ENCODE measurements at places on chromosomes 11 and 22.

- DNase-seq: no peak
Measured at GRCh38 chr11:134784568-134784967, 372.5 kb upstream of the B3GAT1 start.

- DNase-seq: no peak
Measured at GRCh38 chr22:18997925-18998315, 61.8 kb upstream of the PRODH start.

DNA sequence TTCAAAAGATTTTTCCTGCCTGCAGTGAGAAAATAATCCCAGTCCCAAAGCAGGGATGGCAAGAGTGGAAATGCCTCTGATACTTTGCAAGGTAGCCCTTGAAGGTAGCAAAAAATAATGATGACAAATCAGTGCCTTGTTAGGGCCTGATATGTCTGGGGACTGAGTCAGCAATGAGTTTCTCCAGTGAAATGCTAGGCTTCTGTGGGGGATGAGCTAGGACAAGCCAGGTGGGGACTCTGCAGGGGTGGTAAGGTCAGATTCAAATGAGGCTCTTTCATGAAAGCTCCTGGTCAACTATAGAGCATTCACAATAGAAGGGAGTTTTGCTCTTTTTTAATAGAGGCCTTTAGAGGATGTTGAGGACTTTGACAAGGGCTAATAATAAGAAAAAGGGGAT lies 77.7 kb downstream of the ME3 start:
- no peak for DNase-seq

- no peak for DNase-seq
Measured at GRCh38 chr22:37248251-37248650, 4.2 kb upstream of the RAC2 start.

GRCh38 chr11:133064152-133064877 lies 468.0 kb downstream of the OPCML start:
- peak; percentile 24 for DNase-seq

GRCh38 chr11:86495351-86495750 lies 120.7 kb downstream of the CCDC81 start:
- no peak for DNase-seq

Data from HuH-7 (cell line).